ENCODE measurements at places on chromosomes 11 and 22. TPM values are rescaled to one million over a fixed set of nuclear protein-coding genes. Genes with fewer than 3 reads are reported as not detected.

Gene WBP2NL
- total RNA-seq, result not detected

Gene EHBP1L1
- total RNA-seq, result 2.5 TPM

Gene PLEKHB1
- 0.26 TPM for total RNA-seq

Gene HEPN1
- total RNA-seq, result not detected

Gene DNHD1
- total RNA-seq, result 1.3 TPM

Gene SPINDOC
- 13.3 TPM for total RNA-seq

Gene UCP3
- 0.38 TPM for total RNA-seq

Gene FAM168A
- 10.9 TPM for total RNA-seq

Gene CARD16
- total RNA-seq, result 65.6 TPM

Gene TTLL12
- 24.7 TPM for total RNA-seq

Gene KCNC1
- total RNA-seq, result not detected

Gene FOLR3
- total RNA-seq, result not detected

Gene MS4A6A
- 0.63 TPM for total RNA-seq

Gene PEX26
- total RNA-seq, result 13.6 TPM

Gene MOGAT2
- not detected for total RNA-seq

Gene BDNF
- total RNA-seq, result under 0.01 TPM

Gene RIMBP3B
- total RNA-seq, result not detected

All from dermis microvascular lymphatic vessel endothelial cell (primary cell).